Stimulated activated CD8-positive, alpha-beta memory T cell treated with anti-CD3 and anti-CD28 coated beads, Interleukin-2, amount 100 ng/mL, for 1 hour (primary cell): ENCODE measurements at places on chromosomes 11 and 22.

- no peak for DNase-seq
Observed at GRCh38 chr11:130344841-130345240, 30.1 kb upstream of the ZBTB44 start.

DNA sequence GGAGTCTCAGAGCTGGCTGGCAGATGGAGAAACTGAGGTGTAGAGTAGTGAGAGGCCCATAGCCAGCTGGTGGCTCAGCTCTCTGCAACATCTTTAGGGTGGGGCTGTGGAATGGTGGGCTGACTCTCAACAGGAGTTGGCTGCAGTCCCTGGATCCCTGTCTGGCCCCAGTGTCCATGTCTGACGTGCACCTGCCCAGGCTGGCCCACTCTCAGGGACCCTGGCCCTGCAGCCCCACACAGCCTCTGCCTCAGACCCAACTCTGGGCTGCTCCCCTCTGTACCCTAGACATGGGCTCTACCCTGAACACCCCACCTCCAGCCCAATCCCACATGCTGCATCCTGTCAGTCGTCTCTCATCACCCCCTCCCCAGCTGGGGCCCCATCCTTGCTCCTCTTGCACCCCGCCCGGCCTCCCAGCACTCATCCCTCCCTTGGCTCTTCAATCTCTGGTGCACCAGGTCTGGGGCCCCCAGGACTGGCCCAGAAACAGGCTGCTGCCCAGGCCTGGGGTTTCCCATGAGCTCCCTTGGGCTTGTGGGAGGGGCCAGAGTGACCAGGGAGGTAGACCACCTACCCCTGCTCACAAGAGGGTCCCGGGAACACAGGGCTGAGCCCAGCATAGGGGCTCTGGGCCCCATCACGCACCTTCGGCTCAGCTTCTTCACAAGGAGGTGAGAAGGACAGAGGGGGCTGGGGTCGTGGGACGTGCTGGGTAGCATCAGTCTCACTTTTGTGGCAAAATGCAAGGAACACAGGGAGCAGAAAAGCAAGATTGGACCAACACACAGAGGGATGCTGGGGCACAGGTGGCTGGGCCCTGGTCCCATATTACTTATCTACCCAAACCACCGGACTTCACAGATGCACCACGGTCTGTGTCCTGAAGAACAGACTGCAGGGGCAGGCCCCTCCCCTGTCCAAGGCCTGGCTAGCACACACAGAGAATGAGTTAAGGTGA lies 31.5 kb downstream of the ARVCF start:
- no peak for DNase-seq

GRCh38 chr22:25822344-25822743 lies 80.4 kb downstream of the MYO18B start:
- no peak for DNase-seq

GRCh38 chr22:25919452-25919851 lies 177.5 kb downstream of the MYO18B start:
- DNase-seq: no peak

- peak; percentile 10 for DNase-seq
Observed at GRCh38 chr11:116851626-116852025, 14.2 kb upstream of the APOA1 start.

DNA sequence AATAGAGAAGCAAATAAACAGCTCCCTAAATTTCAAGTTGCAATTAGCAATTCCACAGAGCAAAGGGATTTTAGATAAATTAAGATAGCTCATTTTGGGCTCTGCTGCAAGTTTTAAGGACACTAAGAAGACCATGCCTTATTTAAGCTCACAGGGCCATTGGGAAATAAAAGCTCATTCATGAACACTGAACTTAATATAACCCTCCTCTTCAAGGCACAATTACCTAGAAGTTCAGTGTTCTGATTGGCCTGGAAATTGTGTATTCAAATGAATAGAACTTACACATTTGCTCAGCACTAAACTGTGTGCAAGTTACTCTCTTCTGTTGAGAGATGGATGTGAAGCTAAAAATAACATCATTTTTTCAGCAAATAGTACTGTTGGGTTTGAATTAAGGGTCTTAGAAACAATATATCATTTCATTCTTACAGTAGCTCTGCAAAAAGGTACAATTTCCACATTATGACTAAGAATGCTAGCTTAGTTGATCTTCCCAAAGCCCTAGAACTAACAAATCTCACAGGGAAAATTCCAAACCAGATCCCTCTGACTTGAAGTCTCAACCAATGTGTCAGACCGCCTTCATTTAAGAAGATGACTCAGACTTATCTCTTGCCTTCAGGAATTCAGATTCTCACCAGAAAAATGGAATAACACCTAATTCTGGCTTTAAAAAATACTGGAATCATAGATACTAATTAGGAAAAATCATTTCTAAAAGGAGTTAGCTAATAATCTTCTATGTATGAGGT lies 87.4 kb upstream of the LRRC55 start:
- DNase-seq: no peak

DNA sequence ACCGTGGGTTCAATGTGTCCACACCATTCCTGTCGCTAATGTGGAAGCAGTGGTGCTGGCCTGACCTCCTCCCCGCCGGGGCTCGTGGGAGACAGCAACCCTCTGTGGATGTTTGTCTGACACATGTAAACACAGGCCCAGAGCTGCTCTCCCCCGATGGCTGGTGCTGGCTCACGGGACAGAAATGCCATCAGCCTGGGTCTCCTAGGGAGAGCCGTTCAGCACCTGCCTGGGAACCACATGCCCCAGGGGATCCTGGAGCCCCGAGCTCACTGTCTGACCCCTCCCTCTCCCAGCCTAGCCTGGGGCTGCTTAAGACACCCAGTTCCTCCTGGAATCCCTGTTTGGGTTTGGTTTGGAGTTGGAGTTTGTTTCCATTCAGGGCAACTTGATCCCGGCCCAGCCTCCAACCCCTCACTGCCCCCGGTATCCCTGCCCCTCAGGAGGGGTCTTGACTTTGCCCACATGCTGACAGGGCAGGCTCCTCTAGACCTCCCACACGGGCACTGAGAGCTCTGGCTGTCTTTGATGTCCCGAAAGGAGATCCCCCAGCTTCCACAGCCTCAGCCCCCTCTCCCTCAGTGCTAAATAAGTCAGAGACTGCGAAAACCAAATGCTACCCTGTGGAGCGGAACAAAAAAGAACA lies 50.9 kb upstream of the WNT11 start:
- no peak for DNase-seq

GRCh38 chr11:7749456-7749855 lies 43.2 kb upstream of the OVCH2 start:
- DNase-seq: no peak

GRCh38 chr11:21301981-21302380 lies 632.6 kb downstream of the NELL1 start:
- no peak for DNase-seq

- no peak for DNase-seq
Observed at GRCh38 chr11:17699147-17700114, 19.9 kb upstream of the MYOD1 start.

GRCh38 chr11:36822829-36823228 lies 224.8 kb upstream of the RAG2 start:
- no peak for DNase-seq

DNA sequence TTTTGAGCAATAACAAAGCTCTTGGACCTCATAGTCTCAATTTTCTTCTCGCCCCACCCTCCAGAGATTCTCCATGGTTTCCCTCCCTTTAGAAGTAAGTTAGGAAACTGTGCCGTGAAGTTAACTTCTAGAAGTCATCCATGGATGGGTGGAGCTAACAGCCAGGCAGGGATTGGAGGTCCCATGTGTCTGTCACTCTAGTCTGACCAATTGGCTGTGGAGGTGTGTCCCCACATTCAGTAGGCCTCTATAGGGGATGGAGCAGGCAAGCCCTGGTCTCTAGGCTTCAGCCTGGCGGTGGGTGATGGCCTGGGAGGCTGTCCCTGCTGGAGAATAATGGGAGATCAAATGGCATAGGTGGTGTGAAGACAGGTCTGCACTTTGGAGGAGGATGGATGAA lies 50.7 kb downstream of the TP53I11 start:
- DNase-seq: no peak

DNA sequence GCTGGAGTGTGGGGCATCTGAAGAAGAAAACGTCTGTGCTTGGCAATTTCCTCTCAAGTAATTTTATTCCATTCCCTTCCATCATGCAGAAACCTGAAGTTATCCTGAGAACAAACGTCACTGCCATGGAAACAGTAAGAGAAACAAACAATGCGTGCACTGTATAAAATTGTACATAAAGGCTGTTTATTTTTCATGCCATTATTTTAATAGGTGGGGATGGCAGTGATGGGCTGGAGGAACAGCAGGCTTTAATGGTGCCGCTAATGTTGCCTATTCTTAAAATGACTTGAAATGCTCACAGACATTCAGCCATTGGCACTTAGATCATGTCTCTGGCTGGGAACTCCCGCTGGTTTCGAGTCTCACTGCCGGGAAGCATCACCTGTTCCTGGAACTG lies 7.5 kb upstream of the SEZ6L start:
- DNase-seq: no peak

GRCh38 chr22:37095113-37095512 lies 14.4 kb downstream of the TMPRSS6 start:
- no peak for DNase-seq

- no peak for DNase-seq
Observed at GRCh38 chr11:61102667-61103571, 630 bp downstream of the CD5 start.

- DNase-seq: no peak
Observed at GRCh38 chr22:25144522-25144921, 55.1 kb upstream of the CRYBB3 start.

DNA sequence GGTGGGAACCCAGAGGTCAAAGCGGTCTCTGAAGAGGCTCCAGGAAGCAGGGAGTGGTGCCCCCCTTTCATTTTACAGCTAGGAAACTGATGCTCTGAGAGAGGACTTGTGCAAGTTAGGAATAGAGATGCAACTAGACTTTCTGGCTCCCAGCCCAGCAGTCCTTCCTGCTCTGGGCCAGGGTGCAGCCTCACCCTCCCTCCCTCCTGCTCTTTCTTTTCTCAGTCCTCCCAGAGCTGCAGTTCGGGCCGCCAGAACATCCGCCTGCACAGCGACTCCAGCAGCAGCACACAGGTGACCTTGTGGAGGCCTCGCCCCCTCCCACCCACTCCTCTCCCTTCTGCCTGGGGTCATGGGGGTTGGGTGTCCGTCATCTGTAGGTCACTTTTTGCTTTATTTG lies 51.5 kb downstream of the LHFPL7 start:
- DNase-seq: no peak

- no peak for DNase-seq
Observed at GRCh38 chr22:32699001-32699582, 102.4 kb upstream of the TIMP3 start.

GRCh38 chr11:9625162-9625561 lies 38.7 kb upstream of the SWAP70 start:
- no peak for DNase-seq

- no peak for DNase-seq
Observed at GRCh38 chr22:31948002-31948401, 3.7 kb downstream of the YWHAH start.

DNA sequence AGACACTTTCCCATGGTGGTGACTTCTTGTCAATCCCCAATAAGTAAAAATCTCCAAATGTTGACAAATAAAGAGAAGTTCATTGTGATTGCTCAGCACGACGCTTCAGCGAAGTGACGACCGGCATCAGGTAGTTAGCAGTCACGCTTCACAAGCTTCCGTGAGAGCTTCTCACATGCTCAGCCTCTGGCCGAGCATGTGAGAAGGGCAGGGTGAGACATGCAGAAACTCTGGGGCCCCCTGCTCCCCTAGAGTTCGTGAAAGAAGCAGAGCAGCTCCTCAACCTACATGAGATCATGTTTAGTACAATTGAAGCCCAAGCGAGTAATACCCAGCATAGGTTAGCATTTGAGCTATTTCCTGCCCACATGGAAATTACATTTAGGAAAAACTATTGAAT lies 4.4 kb upstream of the C11orf16 start:
- no peak for DNase-seq

- no peak for DNase-seq
Observed at GRCh38 chr11:24082241-24082640, 414.6 kb upstream of the LUZP2 start.

- DNase-seq: no peak
Observed at GRCh38 chr22:30340911-30341685, 14.4 kb upstream of the TBC1D10A start.

GRCh38 chr11:66815646-66816045 lies 27.6 kb upstream of the RCE1 start:
- DNase-seq: no peak

DNA sequence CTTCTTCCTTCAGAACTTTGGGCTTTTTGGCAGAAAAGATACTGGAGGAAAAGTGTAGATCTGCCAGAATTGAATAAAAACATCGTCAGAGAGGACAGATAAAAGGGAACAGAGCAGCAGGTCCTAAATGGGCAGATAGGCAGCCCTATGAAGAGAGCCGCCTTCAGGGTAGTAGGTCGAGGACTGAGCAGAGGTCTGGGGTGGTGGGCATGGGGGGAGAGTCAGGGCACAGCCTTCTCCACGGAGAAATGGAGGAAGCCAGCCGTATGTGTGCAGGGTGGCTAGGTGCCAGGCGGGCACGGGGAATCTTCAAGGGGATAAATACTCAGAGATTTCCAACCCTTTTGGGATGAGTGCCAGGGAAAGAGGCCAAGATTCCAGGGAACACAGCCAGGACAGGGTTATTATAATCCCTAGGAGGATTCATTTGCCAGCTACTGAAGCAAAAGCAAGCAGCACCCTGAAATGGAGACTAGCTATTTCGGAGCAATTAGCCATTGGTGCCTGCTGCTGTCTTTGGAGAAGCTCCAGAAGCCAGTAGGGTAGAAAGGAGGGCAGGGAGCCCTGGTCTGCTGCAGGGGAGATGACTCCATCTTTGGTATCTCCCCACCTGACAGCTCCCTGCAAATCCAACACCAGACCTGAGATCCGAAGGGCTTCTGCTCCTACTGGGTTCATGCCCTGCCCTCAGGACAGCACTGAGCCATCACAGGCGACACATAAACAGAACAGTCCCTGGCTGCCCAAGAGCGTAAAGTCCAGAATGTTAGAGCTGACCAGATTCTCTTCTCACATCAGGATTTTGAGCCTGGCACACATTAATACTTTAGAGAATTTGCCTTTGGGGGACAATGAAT lies 174.5 kb upstream of the NTM start:
- no peak for DNase-seq

GRCh38 chr11:32382339-32383049 lies 52.8 kb downstream of the WT1 start:
- no peak for DNase-seq
